ENCODE measurements at places on chromosomes 3 and 15. TPM values are rescaled to one million over a fixed set of nuclear protein-coding genes. Genes with fewer than 3 reads are reported as not detected.

Gene PDZRN3
- total RNA-seq = 54.9 TPM

GRCh38 chr3:187377842-187378241 is 9.7 kb downstream of the RTP4 start:
- no peak for DNase-seq

- no peak for DNase-seq
Measured at GRCh38 chr15:94174399-94174802, 57.0 kb upstream of the MCTP2 start.

- DNase-seq = no peak
Measured at GRCh38 chr3:2597615-2598014, 498.9 kb downstream of the CNTN4 start.

Gene DUOXA2
- total RNA-seq = not detected

GRCh38 chr3:184129012-184129411 is 6.1 kb upstream of the EIF2B5 start:
- no peak for DNase-seq

Gene SEMA3G
- total RNA-seq = 4.6 TPM

Gene CHRNA3
- total RNA-seq = not detected

DNA sequence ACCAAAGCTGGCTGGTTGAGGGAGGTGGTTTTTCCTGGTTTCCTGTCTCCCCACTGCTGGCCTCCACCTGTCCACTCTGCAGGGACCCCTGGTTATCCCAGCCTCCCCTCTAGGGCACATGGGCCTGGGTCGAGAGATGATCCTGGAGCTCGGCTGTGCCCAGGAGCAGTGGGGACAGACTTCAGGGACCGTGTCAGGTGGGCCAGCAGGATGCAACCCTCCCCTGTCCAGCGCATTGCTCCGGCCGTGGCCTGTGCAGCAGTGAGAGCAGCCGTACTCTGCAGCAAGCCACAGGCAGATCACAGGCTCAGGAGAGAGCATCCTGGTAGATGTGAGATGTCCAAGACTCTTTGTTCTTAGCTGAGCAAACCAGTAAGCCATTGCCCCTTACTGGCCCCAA is 92.5 kb upstream of the RPL32 start:
- DNase-seq = no peak

- DNase-seq = no peak
Measured at GRCh38 chr3:13045904-13046568, 27.2 kb downstream of the IQSEC1 start.

- no peak for DNase-seq
Measured at GRCh38 chr3:9746330-9746729, 3.4 kb upstream of the OGG1 start.

GRCh38 chr15:71118881-71119632 is 3.8 kb downstream of the THSD4 start:
- DNase-seq = no peak

DNA sequence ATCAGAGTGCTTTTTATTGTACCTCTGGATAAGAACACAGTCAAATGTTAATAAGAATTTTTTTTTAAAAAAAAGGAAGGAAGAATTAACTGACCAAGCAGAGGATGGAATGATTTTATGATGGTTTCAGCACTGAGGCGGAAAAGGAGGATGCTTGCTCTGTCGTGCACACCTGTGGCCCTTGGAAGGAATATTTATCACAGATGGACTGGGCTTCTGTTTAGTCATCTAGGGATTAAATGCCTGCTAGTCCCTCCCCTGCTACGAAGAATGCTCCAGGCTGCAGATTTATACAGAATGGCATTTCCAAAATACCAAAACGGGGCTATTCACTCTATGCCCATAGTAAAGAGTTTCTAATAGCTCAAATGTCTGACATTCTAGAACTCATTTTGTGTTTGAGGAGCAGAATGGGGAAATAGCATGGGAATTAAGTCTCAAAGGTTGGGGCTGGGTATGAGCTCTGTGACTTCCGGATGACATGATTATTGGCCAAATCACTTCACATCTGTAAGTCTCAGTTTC is 92.8 kb upstream of the BCL6 start:
- no peak for DNase-seq

- DNase-seq = no peak
Measured at GRCh38 chr3:138440121-138440521, 5.7 kb downstream of the ESYT3 start.

Gene AQR
- total RNA-seq = 14.7 TPM

Gene HES1
- total RNA-seq = 92.1 TPM

- DNase-seq = no peak
Measured at GRCh38 chr15:59292442-59293151, 80.1 kb downstream of the MYO1E start.

DNA sequence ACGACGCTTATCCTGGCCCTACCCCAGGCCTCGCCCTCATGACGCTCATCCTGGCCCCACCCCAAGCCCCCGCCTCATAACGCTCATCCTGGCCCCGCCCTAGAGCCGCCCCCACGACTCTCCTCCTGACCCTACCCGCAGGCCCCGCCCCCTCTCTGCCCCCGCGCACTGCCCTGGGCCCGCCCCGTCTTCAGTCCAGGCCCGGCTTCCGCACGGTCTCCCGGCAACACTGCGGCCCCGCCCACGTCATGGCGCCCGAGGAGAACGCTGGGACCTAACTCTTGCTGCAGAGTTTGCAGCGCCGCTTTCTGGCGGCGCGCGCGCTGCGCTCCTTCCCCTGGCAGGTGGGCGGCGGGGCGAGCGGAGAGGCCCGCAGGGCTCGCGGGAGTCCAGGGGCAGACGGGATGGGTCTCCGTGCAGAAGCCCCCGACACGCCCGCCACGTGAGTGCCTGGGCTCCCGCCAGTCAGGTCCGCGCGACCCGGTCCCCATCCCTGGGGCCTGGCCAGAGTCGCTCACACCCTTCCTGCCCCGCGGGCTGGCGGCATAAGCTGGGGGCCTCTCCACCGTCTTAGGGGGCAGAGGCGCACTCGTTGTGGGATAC is 52.5 kb upstream of the ROPN1B start:
- DNase-seq = peak; percentile 99

DNA sequence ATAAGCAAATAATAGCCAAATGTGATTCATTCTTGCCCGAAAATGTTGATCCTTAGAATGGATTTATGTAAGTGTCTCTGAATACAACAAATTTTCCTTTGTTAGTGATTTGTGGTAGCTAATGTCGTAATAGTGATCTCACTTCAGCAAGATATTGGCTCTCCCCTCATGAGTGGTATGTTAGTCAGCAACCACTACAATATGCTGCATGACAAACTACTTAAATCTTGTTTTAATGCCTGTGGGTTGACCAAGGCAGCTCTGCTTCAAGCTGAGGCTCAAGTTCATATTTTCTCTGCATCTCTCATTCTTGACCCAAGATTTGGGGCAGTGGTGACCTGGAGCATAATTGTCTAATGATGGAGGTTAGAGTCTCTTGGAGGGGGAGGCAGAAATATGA is 49.8 kb upstream of the GALNT15 start:
- no peak for DNase-seq

- no peak for DNase-seq
Measured at GRCh38 chr15:73249499-73249898, 119.3 kb downstream of the HCN4 start.

DNA sequence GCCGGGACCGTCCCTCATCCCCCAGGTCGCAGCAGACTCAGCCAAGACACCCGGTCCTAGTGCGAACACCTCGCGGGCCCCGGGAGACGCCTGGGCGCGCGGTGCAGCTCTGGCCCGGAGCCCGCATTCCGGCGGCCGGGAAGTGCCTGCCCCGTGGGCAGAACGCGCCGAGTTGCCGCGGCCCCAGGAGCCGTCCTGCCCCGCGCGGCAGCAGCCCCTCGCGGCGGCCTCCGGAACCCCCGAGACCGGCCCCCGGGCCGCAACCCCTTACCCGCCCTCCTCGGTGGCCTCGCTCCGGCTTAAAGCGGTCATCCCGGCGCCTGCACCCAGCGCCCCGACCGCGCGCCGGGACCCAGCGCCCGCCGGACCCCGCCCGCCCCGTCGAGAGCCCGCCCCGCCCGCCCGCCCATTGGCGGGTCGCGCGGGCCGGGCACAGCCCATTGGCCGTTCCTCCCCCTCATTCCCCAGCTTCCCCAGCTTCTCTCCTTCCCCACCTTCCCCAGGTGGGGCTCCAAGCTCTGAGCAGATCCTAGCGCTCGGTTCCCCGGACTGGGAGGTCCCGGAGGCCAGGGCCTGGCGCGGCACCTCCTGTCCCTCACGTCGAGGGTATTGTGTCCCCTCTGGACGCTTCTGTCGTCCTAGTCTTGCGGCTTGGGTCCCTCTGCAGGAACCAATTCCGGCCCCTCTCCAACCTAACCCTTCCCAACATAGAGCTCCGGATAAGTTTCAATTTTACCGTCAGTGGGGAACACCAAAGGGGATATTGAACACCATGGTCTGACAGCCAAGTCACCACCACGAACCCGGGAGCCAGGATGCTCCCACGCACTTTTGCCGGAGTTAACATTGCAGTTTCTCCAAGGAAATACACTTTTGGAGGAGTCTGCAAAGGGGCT is at the start of gene GRAMD2A:
Gene GRAMD2A (minus strand): TSS at position 328 of the 896 bp plus-strand sequence.
- DNase-seq = no peak

Gene ROPN1
- 0.38 TPM for total RNA-seq

Gene NR2E3
- 0.38 TPM for total RNA-seq

DNA sequence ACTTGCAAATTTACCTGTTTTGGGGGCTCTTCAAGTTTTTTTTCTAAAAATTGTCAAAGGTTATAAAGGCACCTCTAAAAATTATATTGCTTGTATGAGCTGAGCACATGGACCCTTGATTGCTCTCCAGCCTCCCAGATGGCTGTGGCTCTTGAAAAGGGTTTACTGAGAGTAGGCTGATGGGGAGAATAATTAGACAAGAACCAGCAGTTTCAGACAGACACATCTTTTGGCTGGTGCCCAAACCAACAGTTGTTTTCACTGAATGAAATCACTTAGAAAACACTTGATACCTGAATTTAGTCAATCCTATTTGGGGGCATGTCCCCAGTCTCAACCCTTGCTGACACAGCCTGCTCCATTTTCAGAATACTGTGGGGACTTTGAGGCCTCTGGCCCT is 217.6 kb downstream of the KBTBD8 start:
- DNase-seq = no peak

GRCh38 chr15:89888214-89888804 is 5.5 kb downstream of the AP3S2 start:
- no peak for DNase-seq

GRCh38 chr3:24264748-24265158 is 229.9 kb downstream of the THRB start:
- no peak for DNase-seq

DNA sequence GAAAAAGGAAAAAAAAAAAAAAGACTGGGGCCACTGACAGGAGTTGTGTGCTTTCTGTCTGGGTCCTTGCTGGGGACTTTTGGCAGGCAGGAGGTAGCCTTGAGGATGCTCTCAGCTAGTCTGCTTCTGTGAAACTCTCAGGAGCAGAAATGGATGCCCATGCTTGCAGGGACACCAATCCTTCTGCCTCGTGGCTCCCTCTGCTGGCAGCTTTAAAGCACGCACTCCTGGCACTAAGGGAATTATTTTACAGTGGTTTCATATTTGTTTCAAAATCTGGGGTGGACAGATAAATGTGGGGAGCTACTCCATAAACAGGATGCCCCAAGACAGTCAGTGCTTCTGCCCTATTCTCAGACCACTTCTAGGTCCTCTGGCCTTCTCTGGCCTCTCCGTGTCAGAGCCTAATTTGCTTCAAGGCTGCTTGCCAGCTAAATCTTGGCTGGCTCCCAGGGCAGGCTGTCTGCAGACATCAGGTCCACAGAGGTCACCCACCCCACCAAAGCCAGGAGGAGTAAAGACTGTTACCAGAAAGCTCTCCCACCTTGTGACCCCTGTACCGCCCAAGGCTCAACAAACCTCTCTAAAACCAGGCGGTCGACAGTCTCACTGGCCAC is 17.1 kb downstream of the TRAIP start:
- DNase-seq = peak; percentile 12

- no peak for DNase-seq
Measured at GRCh38 chr15:90291679-90292356, 26.3 kb downstream of the NGRN start.

DNA sequence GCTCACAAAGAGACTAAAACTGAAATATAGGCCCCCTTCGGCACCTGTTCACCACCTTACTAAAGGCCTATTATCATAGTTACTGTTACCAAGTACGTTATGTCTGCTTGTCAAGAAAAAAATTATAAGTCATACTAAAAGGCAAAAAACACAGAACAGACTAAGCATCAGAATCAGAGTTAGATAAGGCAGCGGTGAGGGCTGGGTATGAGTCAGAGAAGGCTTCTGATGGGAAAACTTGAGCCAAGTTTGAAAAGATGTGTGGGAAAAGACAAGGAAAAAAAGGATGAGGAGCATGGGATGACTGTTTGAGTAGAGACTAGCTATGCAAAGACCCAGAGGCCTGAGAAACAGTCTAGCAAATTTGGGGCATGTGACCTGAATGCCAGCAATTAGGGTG is 387.2 kb upstream of the SGO1 start:
- no peak for DNase-seq

GRCh38 chr3:141575879-141576743 is 89.3 kb downstream of the RASA2 start:
- DNase-seq = no peak

Gene C2CD4A
- total RNA-seq = 1.8 TPM

DNA sequence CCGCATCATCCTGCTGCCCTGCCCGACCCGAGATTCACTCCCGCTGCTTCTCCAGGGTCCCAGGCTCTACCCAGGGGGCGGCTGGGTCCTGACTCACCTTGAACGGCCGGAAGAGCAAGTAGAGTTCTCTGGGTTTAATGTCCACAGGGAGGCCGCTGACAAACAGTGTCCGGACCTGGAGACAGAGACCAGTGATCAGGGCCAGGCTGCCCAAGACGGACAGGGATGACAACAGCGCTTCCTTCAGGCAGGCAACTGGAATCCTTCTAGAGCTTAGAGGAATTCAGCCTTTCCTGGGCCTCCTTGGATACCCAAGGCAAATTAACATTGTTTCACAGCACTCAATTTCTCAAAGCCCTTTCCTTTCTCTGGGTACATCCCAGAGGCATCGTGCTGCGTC is 23.9 kb downstream of the RBPMS2 start:
- DNase-seq = no peak

GRCh38 chr3:11136116-11136515 is 18.2 kb upstream of the HRH1 start:
- DNase-seq = no peak

Gene NME9
- not detected for total RNA-seq

Gene DTX3L
- 17.8 TPM for total RNA-seq

GRCh38 chr3:112560721-112561483 is 860 bp downstream of the ATG3 start:
- no peak for DNase-seq

DNA sequence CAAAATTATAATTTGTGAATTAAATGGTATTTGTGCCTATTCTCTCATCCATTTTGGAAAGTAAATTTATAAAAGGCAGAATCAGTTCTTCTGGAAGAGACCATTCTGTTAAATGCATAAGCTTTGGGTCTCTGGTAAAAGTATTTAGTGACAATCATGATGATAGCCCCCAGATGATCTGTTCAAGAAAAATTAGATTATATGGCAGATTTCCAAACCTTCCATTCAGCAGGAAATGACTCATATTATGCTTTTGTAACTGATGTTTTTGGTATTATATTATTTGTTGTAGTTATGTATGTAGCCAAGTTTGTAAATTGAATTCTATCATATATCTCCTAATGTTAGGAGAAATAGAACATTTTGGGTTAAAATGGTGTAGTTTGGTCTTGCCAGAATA is 340.8 kb upstream of the DPH6 start:
- no peak for DNase-seq

All from esophagus squamous epithelium (tissue), 5 donors.